ENCODE measurements at places on chromosomes 7 and 10.

DNA sequence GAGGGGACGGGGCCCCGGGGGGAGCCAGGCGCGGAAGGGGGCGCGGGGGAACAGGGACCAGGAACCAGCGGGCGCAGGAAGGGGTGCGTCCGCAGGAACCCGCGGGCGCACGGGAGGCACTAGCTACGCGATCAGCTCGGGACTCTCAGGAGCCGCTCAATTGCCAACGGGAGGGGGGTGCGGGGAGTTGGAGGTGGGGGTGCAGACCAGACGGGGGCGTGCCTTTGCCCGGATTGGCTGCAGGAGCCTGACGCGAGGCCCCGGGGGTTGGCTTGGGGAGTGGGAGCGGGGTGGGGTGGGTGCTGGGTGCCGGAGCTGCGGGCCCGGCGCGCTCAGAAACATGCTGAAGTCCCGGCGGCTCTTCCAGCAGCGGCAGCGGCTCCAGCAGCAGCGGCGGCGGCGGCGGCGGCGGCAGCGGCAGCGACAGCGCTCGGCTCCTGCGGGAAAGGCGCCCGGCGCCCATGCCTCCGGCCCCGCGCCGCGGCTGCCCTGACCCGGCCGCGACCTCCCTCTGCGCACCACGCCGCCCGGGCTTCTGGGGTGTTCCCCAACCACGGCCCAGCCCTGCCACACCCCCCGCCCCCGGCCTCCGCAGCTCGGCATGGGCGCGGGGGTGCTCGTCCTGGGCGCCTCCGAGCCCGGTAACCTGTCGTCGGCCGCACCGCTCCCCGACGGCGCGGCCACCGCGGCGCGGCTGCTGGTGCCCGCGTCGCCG lies at the start of gene ADRB1:
Gene ADRB1, plus strand, starts transcription at position 335 of the 715 bp plus-strand sequence. Its CDS starts 267 bp downstream, at position 602.
- peak; percentile 3 for DNase-seq

- no peak for DNase-seq
These were observed 174.2 kb upstream of the ZNF32 start for GRCh38 chr10:43822631-43823580.

DNA sequence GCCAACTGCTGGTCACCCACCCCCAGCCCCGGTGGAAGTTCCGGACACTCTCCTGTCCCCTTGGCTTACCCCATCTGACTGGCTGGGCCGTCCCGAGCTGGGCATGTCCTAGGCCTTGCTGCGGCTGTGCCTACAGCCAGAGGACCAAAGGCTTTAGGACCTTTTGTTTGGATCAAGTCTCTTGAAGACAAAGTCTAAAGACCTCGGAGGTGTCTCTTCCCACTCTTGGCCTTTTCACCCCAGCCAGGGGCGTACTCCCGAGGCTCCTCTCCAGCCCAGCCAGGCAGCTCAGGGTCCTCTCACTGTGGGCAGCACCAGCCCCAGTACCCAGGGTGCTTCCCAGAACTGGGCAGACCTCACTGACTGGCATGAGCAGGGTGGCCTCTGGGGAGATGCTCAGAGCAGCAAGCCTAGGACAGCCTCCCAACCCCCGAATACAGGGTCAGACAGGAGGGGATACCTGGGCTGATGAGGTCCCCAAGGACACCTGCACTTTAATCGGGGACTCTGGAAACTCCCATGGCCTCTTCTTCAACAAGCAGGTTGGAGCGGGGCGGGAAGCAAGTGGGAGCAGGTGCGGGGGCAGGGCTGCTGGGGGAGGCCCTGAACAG lies 2.7 kb upstream of the PWWP2B start:
- DNase-seq: no peak

GRCh38 chr10:127899766-127900387 lies 7.0 kb upstream of the PTPRE start:
- no peak for DNase-seq

DNA sequence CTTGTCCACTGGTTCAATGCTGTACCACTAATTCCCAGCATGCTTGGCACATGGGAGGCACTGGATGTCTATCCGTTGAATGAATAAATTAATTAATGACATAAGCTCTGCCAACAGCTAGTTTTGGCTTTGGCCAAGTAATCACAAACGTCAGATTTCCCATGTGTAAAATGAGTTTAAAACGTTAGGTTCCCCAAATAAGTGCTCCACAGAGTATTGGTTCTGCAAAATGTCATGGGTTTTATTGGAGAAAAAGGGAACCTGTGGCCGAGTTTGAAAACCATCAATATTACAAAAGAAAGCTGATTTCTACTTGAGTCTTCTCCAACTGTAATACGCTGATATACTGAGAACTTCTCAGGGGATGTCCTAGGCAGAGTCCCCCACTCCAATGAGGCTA lies 23.2 kb downstream of the ELMO1 start:
- no peak for DNase-seq

DNA sequence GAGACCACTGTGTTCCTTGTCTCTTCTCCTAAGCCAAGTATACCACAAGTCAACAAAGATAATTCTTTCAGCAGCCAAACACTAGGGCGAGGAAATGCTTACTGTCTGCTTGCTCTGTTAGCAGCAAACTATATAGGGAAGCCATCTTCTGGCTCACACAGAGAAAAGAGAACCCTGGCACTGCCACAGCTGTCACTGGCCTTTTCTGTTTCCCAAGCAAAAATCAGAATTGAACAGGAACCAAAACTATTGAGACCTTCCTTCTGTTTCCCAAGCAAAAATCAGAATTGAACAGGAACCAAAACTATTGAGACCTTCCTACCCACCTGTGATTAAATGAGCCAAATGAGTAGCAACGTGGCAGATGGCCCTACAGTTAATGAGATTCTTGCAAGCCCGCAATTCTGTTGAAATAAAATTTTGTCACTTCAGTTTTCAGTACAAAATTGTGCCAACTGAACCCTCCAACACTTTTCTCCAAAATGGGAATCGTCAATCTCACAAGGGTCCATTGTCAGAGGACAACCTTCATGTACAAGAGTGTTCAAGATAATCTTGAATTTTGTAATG lies 54.5 kb downstream of the LRRTM3 start:
- DNase-seq: no peak

GRCh38 chr10:31261511-31262311 lies 57.3 kb upstream of the ZEB1 start:
- no peak for DNase-seq

DNA sequence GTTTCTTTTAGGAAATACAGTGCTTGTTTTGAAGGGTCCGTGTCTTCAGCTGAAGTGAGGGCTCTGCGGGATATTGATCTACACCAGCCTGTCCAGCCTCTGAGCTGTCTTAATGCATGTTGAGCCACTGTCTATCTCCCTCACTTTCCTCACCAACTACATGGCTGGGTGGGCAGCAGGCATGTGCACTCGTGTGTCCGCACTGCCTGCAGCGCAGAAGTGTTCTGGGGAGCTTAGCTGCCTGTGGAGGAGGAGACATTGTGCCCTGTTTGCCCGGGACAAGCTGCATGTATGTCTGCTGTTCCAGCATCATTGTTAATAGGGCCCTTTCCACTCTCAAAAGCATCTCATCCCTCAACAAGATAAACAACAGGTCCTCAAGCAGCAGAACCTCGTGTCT lies 133.1 kb upstream of the EEPD1 start:
- no peak for DNase-seq

- DNase-seq: no peak
These were observed 283.4 kb upstream of the FZD8 start for GRCh38 chr10:35925493-35925892.

DNA sequence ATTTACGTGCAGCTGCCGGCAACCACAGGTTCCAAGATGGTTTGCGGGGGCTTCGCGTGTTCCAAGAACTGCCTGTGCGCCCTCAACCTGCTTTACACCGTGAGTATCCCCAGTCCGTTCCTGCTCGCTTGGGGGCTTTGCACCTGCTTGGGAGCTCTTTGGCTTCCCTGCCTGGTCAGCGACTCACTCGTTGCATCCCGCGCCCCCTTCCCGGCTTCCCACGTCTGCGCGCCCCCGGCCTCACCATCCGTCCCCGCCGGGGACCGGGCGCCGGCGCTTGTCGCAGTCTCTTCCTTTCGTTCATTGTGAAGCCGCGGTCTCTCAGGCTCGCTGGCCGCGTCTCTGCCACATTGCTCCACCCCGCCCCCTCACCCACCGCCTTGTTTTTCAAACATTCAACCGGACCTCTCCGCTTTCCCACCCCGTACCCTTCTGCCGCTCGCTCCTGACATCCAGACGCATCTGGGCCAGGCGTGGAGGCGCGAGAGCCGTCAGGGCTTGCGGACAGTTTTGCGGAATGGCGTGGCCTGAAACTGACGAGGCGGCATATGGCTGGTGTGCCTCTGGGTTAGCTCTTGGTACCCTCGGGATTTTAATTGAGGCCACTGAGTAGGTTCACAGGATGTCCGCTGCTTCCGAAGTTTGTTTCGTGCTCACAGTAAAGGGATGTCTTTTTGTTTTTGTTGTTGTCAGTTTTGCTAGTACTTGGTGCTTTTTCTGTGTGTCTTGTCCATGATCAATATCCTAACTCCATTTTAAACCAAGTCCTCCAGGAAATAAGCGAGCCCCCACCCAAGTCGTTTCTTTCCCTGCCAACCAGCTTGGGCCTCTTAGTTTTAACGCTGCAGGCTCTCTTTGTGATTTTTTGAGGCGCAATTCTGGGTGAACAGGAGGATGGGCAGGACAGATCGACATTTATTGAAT lies 639 bp downstream of the TSPAN13 start:
- DNase-seq: no peak

DNA sequence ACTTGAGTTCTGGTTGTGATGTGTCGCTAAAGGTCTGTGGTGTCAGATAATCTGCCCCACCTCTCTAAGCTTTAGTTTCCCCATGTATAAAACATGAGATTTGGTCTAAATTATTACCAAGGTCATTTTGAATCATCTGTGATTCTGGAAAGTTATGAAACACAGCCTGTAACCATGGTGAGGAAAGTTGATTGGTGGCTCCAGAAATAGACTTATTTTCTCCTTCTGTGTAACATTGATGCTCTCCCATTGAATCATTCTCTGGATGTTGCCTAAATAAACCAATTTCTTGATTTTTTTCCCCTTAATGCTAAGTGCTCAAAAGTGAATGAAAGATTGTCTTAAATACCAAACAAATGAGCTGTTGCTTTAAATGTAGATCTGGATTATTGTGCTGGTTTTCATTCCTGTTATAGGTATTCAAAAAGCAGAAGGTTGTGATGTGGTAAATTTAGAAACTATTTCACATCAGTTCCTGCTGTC lies 30.0 kb upstream of the PCGF5 start:
- DNase-seq: no peak

- no peak for DNase-seq
These were observed 59.2 kb downstream of the WIPF3 start for GRCh38 chr7:29865526-29865925.

DNA sequence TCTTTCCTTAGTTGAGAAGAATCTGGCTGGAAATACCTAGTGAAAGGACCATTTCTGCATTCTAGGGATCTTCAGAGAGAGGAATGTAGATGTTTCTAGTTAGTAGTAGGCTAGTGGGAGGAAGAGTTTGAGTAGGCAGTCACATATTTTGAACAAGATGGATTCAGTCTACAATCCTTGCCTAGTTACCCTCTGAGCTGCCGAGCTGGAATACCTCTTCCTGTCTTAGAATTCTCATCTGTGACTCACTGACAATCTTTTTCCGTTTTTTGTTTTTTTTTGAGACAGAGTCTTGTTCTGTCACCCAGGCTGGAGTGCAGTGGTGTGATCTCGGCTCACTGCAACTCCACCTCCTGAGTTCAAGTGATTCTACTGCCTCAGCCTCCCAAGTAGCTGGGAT lies 30.7 kb upstream of the PLPP4 start:
- no peak for DNase-seq

- no peak for DNase-seq
These were observed at the start of gene SMO for GRCh38 chr7:129188372-129188891. Gene SMO (plus strand): TSS chr7:129188633. CDS start chr7:129189152, 519 bp downstream.

DNA sequence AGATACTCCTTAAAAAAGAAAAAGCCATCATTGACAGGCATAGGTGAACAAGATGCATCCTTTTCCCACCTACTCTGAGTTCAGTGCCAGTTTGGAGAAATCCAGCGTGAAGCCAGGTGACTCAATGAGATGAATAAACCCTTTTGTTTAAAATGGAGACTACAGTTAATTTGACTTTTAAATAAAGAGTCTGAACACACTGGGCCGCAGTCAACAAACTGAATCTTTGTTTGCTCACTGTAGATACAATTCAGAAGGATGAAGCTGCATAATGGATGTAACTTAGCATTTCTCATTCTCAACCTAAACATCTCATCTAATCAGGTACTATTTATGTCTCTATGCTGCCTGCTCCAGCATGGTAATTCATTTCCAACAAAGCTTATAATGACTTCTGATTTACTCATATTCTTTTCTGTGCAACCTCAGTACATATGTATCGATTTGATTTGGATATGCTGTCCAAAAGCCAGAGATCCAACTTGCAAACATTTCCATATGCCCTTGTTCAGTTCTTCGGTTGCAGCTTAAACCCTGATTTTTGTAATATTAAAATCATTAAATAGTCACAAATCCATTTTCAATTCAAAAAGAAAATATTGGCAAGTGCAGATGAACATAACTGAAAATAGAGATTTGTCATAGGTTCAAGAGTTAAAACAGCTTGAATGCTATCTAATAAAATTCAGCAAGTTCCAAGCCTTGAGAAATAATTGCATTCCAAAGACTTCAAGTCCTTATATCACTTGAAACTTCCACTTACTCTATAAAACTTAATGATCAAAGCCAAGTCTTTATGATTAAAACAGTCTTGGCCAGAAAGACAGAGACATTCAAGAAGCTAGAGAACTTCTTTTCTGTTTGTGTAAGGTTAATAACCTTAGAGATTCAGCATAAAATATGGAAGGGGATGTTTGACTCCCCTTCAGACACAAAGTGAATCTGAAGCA lies 67.8 kb downstream of the CPVL start:
- DNase-seq: no peak

DNA sequence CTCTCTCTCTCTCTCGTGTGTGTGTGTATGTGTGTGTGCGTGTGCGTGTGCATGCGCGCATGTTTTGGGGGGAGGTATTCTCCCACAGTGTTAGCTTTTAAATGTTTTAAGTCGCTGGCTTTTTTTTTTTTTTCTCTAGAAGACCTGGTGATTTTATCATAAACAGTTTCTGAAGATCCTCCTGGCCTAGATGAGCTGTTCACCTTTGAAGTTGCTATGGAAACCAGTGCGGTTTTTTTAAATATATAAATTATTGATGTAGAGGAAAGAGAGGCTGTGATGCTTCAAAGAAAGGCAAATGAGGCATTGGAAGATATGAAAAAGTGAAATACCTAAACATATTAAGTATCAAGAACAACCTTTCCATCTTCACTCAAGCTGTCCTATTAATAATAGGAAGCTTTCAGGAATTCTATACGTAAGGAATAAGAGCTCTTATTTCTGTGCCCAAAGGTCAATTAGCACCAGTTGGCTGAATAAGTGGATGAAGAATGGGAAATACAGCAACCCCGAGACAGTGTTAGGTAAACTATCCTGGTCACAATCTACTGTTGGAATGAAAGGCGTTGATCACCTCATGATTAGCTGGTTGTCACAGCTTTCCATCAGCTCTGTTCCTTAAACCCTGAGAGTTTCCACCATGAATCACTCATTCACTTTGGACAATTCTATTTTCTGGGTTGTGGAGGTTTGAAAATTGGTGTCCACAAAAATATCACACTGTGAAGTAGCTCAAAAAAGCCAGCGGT lies 66.5 kb upstream of the SLC35G1 start:
- no peak for DNase-seq

GRCh38 chr7:116348346-116348745 lies 138.0 kb downstream of the TES start:
- no peak for DNase-seq

Measured in stimulated activated CD8-positive, alpha-beta memory T cell treated with anti-CD3 and anti-CD28 coated beads, Interleukin-12 subunit alpha, Interleukin-12 subunit beta, amount 100 ng/mL, for 1 hour (primary cell).